GM20000 (cell line): ENCODE measurements at places on chromosomes 16 and 17.

DNA sequence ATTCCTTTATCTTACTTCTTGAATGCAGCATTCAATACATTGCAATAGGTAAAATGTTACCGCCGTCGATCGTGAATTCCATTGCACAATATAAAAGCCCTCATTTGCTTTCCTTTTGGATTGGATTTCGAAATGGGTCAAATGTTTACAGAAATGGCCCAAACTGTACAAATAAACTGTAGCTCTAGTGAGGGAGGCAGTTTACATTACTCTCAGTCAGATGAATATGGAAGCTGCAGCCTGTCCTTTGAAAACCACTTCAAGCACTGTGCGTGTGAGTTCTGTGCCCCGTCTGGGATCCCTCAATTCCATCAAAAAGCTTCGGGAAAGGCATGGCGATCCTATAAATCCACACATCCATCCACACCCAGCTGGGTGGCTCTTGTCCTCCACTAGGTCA is 258.6 kb upstream of the FOXF1 start:
- no peak for DNase-seq

- no peak for DNase-seq
These were observed 47.1 kb upstream of the SDK2 start for GRCh38 chr17:73691321-73691766.

DNA sequence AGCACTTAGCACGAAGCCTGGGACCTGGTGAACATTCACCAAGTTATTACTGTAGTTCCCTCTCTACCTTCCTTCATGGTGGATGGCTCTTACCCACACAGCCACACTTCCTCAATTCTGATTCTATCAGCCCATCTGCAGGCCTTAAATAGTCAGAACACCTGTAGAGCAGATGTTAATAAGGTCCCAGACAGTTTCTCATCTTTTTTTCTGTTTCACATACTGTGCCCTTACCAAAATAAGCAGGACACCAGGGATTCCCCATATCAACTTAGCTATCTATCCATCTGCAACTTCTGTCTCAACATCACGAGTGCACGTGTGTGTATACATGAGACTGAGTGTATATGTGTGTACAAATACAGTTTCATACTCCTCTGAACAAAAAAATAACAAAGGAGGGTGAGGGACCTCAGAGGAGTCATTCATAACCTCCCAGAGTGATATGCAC is 2.8 kb downstream of the RECQL5 start:
- DNase-seq, result peak; percentile 52

GRCh38 chr16:3988824-3989223 is 108.3 kb upstream of the CREBBP start:
- DNase-seq, result no peak

DNA sequence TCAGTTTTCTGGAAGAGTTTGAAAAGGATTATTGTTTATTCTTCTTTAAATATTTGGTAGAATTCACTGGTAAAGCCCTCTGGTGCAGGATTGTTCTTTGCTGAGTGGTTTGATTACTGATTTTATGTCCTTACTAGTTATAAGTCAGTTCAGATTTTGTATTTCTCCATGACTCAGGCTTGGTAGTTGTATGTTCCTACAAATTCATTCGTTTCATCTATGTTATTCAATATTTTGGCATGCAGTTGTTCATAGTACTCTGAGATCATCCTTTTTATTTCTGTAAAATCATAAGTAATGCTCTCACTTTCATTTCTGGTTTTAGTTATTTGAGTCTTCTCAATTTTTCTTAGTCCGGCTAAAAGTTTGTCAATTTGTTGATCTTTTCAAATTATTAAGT is 58.1 kb upstream of the CRYM start:
- no peak for DNase-seq

DNA sequence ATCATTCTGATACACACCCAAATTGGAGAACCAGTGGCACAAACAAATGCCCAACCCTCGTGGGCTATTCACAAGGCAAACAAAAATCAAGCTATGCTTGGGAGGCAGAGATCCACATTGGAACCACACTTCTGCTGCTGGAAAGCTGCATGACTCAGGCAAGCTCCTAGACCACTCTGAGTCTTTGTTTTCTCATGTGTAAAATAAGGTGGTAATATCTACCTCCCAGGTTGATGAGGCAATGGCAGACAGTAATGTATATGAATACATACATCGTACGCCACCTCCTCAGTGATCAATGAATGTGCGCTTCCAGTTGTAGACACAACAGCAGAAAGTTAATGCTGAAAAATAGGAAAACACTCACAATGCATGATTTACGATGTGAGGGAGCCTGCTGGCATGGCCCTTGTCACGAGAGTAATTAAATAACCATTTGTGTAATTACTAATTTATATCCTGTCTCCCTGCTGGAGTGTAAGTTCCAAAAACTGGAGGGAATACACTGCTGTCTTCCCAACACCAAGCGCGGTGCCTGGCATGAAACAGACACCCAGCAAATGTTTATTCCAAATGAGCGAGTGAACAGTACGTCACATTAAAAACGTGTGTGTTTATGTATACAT is 69.9 kb upstream of the HSBP1 start:
- DNase-seq, result no peak

DNA sequence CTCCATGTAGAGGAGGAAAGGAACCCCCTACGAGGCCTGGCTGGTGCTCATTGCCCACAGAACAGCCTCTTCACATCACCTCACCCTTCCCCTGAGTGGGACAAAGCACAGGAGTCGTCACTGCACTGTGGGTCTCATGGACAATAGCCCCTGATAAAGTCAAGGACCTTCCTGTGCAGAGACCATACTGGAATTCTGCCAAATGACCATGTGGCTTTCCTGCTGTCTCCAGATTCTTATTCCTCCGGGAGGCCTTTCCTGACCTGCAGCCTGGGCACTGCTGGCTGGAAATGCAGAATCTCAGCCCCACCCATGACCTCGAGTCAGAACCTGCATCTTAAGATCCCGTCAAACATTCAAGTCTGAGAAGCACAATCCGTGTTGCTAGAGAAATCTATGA is 60.5 kb upstream of the ERN1 start:
- no peak for DNase-seq

DNA sequence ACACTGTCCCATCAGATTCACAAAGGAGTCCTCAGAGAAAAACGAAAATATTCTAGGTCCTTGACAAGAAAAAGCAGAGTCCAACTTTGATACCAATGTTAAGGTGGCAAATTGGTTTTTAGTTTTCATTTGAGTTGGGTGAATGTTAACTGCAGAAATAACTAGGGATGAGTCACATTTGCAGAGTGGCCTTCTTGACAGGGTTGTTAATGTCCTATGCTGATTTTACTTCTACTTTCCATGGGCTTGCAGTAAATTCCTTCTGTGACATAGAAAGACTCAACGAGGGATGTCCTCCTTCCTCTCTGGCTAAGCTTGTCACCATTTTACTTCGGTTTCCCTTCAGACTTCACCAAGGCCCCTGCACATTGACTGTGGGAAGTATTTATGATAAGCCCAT is 47.2 kb upstream of the ICAM2 start:
- no peak for DNase-seq
